ENCODE measurements at places on chromosomes 7 and 10. TPM values are rescaled to one million over a fixed set of nuclear protein-coding genes. Genes with fewer than 3 reads are reported as not detected.

RARRES2 gene
- 174 TPM for total RNA-seq

GRCh38 chr7:24812305-24812945, 55.2 kb upstream of the GSDME start:
- H3K36me3 ChIP-seq: peaks cover 4% of the 10 kb centered on the region
- peak; percentile 50 for DNase-seq
- H3K4me1 ChIP-seq: no peaks in the 10 kb centered on the region
- H3K4me3 ChIP-seq: no peak overlapping the region

DNA sequence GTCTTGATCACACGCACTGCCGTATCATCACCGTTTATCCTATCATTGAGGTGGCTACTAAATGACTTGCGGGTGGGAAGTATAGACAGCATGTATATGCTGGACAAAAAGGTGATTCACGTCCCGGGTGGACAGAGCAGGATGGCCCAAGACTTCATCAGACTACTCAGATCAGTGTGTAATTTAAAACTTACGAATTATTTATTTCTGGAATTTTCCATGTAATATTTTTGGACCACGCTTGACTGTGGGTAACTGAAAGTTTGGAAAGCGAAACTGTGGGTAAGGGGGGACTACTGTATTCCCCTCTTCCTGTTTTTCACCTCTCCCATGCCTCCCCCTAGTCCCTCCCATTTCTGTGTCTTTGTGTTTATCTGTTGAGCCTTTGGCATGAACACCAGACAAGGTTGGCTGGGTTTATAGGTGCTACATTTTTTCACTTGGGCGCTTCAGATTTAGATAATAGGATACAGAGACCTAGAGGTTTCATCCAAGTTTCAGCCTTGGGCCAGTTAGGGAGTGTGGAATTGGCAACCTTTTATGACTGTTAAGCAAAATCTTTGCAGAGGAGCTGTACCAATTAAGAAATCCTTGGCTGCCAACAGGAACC, 55.8 kb downstream of the RBM20 start:
- no peak overlapping the region for H3K27ac ChIP-seq
- no peaks in the 10 kb centered on the region for H3K36me3 ChIP-seq
- no peak for DNase-seq
- H3K4me1 ChIP-seq: no peaks in the 10 kb centered on the region
- no peak overlapping the region for H3K4me3 ChIP-seq

NANOS1 gene
- 1.2 TPM for total RNA-seq

- H3K27ac ChIP-seq: no peak overlapping the region
- peak; percentile 79 for DNase-seq
- H3K4me1 ChIP-seq: no peaks in the 10 kb centered on the region
Measured at GRCh38 chr10:118032564-118032963, 14.2 kb downstream of the RAB11FIP2 start.

C7orf33 gene
- not detected for total RNA-seq

- H3K4me3 ChIP-seq: no peak within 1 kb of the TSS
- no peak for DNase-seq
- no peaks in the 10 kb centered on the region for H3K4me1 ChIP-seq
- H3K27ac ChIP-seq: no peak within 1 kb of the TSS
Measured at GRCh38 chr7:49773218-49773935, at the start of gene VWC2. TSS of gene VWC2 (plus strand) at chr7:49773638. CDS start at chr7:49775436, 1,798 bp downstream.

GBX1 gene
- not detected for total RNA-seq

- peaks cover 8% of the 10 kb centered on the region for H3K27me3 ChIP-seq
- H3K36me3 ChIP-seq: no peaks in the 10 kb centered on the region
- DNase-seq: no peak
Measured at GRCh38 chr7:142523821-142524460, 225.3 kb upstream of the PRSS1 start.

- H3K27ac ChIP-seq: no peak overlapping the region
- H3K27me3 ChIP-seq: peaks cover 32% of the 10 kb centered on the region
- peaks cover 3% of the 10 kb centered on the region for H3K4me1 ChIP-seq
- no peaks in the 10 kb centered on the region for H3K36me3 ChIP-seq
- DNase-seq: no peak
- H3K4me3 ChIP-seq: no peak overlapping the region
Measured at GRCh38 chr7:128275681-128276080, 34.6 kb downstream of the LEP start.

GRCh38 chr10:121362026-121362425, 236.2 kb downstream of the FGFR2 start:
- H3K27me3 ChIP-seq: no peaks in the 10 kb centered on the region
- no peak overlapping the region for H3K4me3 ChIP-seq
- no peaks in the 10 kb centered on the region for H3K4me1 ChIP-seq
- DNase-seq: no peak
- no peak overlapping the region for H3K27ac ChIP-seq
- no peaks in the 10 kb centered on the region for H3K36me3 ChIP-seq

NPFFR1 gene
- total RNA-seq: not detected

DNA sequence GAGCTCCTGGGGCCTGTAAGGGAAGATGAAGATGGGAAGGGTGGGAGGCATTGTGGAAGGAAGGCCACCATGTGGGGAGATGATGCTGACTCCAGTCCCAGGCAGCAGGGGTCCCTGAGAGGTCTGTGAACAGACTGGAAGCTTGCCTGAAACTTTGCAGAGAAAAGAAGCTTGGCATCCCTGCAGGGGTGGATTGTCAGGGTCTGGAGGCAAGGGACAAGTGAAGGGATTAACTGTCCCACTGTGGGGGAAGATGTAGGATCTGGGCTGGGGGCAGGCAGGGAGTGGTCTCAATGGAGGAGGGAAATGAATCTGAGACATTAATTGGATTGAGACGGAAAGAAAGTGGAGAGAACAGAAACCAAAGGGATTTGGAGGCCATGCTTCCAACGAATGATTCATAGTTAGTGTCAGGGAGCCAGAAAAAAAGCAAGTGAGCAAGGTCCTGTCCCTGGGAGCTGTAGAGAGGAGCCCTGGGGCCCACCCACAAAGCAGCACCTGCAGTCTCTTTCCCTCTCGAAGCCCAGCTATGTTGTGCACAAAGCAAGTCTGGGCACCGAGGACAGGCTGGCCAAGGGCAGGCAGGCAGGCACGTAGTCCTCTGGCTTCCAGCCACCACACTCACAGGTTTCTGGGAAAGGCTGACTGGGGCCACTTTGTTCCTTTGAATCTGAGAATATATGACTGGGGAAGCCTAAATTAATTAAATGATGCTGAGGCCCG, 4.7 kb upstream of the SLC18A3 start:
- H3K4me1 ChIP-seq: no peaks in the 10 kb centered on the region
- no peak overlapping the region for H3K27ac ChIP-seq
- peaks cover 22% of the 10 kb centered on the region for H3K27me3 ChIP-seq

GRCh38 chr7:130560972-130561371, 69.1 kb downstream of the MEST start:
- H3K27me3 ChIP-seq: no peaks in the 10 kb centered on the region
- H3K27ac ChIP-seq: no peak overlapping the region
- no peaks in the 10 kb centered on the region for H3K36me3 ChIP-seq
- H3K4me1 ChIP-seq: no peaks in the 10 kb centered on the region
- peak; percentile 26 for DNase-seq

GRCh38 chr7:55477781-55478374, 94.4 kb downstream of the VOPP1 start:
- peak; percentile 97 for DNase-seq
- peaks cover under 1% of the 10 kb centered on the region for H3K36me3 ChIP-seq
- peak overlapping the region; percentile 40 for H3K27ac ChIP-seq
- no peak overlapping the region for H3K4me3 ChIP-seq

GRCh38 chr7:128405471-128406313, 4.1 kb downstream of the IMPDH1 start:
- H3K4me1 ChIP-seq: peaks cover 7% of the 10 kb centered on the region
- DNase-seq: peak; percentile 18
- H3K27me3 ChIP-seq: no peaks in the 10 kb centered on the region
- peak overlapping the region; percentile 72 for H3K4me3 ChIP-seq

DNA sequence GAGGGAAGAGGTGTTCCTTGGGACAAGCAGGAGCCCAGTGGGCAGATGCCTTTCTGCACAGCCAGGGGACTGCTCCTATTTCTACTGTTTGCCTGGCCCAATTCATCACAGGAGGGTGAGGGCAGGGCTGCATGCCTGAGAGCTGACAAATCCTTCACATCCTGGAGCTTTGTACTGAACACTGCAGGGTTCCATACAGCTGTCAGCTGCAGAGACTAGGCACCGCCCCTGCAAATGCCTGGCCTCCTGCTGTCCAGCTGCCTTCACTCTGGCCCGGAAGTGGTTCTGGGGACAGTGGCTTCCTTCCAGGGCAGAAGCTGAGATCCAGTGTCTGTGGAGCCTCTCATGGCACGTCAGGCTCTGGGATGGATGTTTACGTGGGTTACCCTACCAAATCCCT, 470.7 kb downstream of the DNAJB6 start:
- no peak overlapping the region for H3K27ac ChIP-seq
- no peak overlapping the region for H3K4me3 ChIP-seq
- no peaks in the 10 kb centered on the region for H3K27me3 ChIP-seq

SLC26A3 gene
- not detected for total RNA-seq

ARHGAP21 gene
- 173 TPM for total RNA-seq

DNA sequence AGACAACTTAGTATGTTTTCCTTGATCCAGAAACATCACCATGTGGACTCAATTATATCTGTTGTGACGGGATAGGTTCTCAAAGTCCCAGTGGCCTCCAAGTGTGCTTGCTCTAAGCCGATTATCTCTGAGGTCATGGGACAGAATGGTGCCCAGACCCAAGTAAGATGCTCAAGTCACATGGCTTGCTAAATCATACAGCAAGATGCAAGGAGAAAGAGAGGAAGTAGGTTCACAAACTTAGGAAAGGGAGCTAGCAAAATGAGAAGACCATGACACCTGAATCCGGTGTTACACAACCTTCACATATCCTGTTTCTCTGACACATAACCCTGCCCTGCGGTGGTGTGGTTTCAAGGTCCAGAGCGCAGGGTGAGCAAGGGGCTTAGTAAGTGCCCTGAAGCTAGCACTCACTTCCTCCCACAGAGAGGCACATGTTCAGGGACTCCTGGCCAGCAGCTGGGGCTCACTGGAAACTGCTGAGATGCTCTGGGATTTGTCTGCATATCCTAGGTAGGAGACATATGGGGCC, 590.9 kb upstream of the ANKRD30A start:
- no peak overlapping the region for H3K27ac ChIP-seq
- DNase-seq: peak; percentile 84
- H3K27me3 ChIP-seq: no peaks in the 10 kb centered on the region
- H3K36me3 ChIP-seq: no peaks in the 10 kb centered on the region
- no peak overlapping the region for H3K4me3 ChIP-seq

DNA sequence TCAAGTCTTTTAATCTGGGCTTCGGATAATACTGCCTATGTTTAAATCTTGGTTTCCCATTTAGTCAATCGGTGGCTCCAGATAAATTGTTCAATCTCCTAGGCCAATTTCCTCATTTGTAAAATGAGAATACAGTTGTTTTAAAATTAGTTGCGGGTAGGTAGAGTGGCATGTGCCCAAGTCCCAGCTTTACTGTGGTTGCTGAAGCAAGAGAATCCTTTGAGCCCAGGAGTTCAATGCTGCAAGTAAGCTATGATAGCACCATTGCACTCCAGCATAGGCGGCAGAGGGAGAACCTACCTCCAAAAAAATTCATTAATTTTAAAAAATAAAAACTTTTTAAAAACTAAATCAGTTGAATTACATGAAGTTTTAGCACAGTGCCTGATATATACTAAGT, 7.3 kb downstream of the RNF216 start:
- H3K4me3 ChIP-seq: no peak overlapping the region
- peak overlapping the region; percentile 51 for H3K27ac ChIP-seq
- H3K4me1 ChIP-seq: peaks cover 4% of the 10 kb centered on the region
- H3K36me3 ChIP-seq: no peaks in the 10 kb centered on the region

GRCh38 chr7:28179120-28180030, 1.2 kb downstream of the JAZF1 start:
- no peaks in the 10 kb centered on the region for H3K36me3 ChIP-seq
- peak overlapping the region; percentile 61 for H3K4me3 ChIP-seq
- H3K27ac ChIP-seq: peak overlapping the region; percentile 19
- no peaks in the 10 kb centered on the region for H3K27me3 ChIP-seq
- H3K4me1 ChIP-seq: peaks cover 7% of the 10 kb centered on the region

MPP7 gene
- total RNA-seq: 0.99 TPM

MRLN gene
- total RNA-seq: not detected

DNA sequence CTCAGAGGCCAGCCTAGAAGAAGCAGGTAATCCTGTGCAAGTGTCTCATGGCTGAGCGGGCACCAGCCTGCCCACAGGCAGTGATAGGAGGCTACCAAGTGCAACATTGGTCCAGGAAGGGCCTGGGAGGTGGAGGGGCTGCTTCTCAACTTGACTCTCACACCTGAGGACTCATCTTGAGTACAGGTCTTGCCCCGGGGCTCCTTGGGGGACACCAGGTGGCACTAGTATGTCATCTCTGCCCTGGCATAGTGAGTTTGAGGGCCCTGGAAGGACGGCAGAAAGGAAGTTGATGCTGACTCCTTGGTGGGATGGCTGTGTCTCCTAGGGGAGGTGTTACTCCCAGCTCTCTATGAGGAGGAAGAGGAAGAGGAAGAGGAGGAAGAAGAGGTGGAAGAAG, 2.3 kb downstream of the CCDC136 start:
- DNase-seq: no peak
- H3K4me3 ChIP-seq: no peak overlapping the region
- peaks cover 2% of the 10 kb centered on the region for H3K4me1 ChIP-seq
- H3K36me3 ChIP-seq: no peaks in the 10 kb centered on the region

- peak; percentile 24 for DNase-seq
- no peak overlapping the region for H3K27ac ChIP-seq
- H3K27me3 ChIP-seq: no peaks in the 10 kb centered on the region
- H3K4me1 ChIP-seq: no peaks in the 10 kb centered on the region
- H3K4me3 ChIP-seq: no peak overlapping the region
Measured at GRCh38 chr7:75756991-75757676, 14.9 kb downstream of the CCL26 start.

SPAG6 gene
- under 0.01 TPM for total RNA-seq

NSMCE4A gene
- total RNA-seq: 14.4 TPM

- no peaks in the 10 kb centered on the region for H3K27me3 ChIP-seq
- peaks cover 2% of the 10 kb centered on the region for H3K4me1 ChIP-seq
- H3K4me3 ChIP-seq: peak within 1 kb of the TSS; percentile 60
Measured at GRCh38 chr10:13528875-13529713, at the start of gene BEND7. TSS of gene BEND7 (minus strand) at chr10:13529014. CDS start at chr10:13528533, 481 bp downstream.

DNA sequence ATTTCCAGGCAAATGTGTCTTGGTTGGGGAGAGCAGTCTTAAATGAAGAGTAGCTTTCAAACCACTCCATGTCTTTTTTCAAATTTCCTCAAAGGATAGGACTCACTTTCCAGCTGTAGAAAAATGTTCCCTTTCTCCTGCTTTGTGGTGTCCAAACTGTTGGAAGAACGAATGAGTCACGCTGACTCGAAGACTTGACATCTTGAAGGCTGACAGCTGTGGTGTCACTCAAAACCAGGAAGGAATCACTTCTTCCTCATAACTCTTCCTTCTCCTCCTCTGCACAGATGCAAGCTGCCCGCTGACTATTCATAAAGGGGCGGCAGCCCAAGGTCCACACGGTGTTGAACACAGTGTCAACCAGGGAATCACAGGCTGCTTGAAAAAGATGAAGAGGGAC, 19.2 kb downstream of the PLA2G12B start:
- H3K4me1 ChIP-seq: no peaks in the 10 kb centered on the region
- H3K36me3 ChIP-seq: no peaks in the 10 kb centered on the region
- peak; percentile 74 for DNase-seq
- H3K27me3 ChIP-seq: no peaks in the 10 kb centered on the region
- H3K4me3 ChIP-seq: no peak overlapping the region
- no peak overlapping the region for H3K27ac ChIP-seq

PTPN20 gene
- total RNA-seq: 0.33 TPM
